ENCODE measurements at places on chromosomes 5 and 9.

GRCh38 chr5:81006947-81007636 is 46.9 kb downstream of the RASGRF2 start:
- peak; percentile 16 for DNase-seq

GRCh38 chr9:2107906-2108451 is 92.8 kb downstream of the SMARCA2 start:
- no peak for DNase-seq

DNA sequence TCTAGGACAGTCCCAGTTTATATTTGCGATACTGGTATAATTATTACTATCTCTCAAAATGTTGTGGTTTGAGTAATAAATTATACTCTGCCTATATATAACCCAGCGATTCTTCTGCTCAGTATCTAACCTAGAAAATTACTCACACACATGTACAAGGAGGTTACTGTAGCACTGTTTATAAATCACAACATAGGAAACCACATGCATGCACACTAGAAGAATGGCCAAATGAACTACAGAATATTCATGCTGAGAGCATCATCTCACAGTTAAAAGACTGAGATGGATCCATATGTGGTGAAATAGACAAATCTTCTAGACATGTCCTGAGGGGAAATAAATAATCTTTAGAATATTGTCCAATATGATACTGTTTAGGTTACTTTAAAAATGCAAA is 62.1 kb downstream of the INSYN2B start:
- DNase-seq: no peak

GRCh38 chr9:124698265-124698664 is 72.8 kb downstream of the NR6A1 start:
- no peak for DNase-seq

DNA sequence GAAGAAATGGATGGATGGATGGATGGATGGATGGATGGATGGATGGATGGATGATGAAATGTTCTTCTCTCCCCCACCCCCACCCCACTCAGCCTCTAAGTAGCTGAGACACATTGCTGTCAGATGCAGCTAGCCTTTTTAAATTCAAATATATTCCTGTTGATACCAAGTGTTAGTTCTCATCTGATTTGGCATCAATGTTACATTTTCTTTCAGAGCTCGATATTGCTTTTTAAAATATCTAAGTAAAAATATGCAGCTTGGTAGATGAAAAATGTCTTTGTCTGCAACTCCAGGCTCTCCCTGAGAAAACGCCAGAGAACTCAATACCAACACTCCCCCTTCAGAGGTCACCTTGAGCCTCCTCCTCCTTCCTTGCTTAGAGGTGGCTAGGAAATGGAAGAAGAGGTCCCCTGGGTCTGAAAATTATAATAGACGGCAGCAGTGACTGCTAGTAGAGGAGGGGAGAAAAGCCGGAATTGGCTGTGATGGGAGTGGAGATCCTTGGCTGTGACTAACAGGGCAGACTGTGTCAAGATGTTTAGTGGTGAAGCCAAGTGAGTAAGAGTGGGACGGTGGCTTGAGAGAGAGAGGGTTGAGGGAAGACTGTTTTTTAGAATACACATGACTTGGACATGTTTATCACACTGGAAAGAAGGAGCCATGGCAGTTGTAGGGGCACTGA is 156.0 kb downstream of the ZNF462 start:
- DNase-seq: no peak

DNA sequence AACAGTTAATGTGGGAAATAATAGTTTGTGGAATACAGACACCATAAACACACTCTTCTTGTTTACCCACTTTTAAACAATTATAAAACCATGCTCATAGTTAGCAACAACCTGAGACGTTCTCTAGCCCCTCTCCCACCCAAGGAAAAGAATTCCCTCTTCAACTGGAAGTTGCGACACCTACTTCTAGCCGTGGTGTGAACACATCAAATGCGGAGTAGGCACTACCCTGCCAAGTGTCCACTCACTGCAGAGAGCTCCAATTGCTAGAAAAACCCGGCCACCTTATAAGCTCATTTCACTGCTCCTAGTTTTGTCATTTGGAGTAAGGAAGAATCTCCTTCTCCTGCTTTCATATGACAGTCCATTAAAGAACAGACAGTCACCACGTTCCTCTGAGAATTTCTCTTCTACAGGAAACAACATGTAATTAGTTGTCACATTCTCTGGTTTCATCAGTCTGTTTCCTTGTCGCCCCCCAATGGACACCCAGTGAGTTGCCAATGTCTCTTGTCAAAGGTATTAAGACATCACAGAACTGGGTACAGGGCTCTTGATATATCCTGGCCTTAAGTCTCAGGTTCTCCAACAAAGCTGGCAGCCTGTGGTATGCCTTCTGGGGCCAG is 47.3 kb downstream of the PRLR start:
- no peak for DNase-seq

DNA sequence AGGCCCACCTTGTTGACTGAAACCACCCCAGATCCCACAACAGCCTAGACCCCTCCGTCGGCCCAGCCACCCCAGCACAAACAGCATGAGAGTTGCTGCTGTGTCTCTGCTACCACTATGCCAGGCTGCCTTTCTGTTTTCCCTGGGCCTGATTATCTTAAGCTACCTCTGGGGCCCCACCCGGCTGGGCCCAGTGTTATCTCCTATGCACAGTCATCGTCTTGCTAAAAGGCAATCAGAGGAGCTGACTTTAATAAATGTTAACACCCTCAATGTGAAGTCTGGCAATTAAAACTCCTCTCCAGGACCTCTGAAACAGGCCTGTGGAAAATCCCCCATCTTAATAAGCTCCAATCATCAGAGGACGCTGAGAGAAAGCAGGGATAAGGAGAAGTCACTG is 144.9 kb downstream of the FAM114A2 start:
- no peak for DNase-seq

GRCh38 chr5:40046792-40047191 is 622.0 kb upstream of the DAB2 start:
- no peak for DNase-seq

- DNase-seq: no peak
Observed at GRCh38 chr9:135147474-135147805, 60.0 kb downstream of the OLFM1 start.

GRCh38 chr5:110371011-110371724 is 355.3 kb downstream of the TMEM232 start:
- DNase-seq: no peak

- DNase-seq: no peak
Observed at GRCh38 chr5:89273289-89273688, 390.3 kb upstream of the MEF2C start.

Data from stimulated activated CD8-positive, alpha-beta memory T cell treated with anti-CD3 and anti-CD28 coated beads, Interleukin-4, amount 100 ng/mL, for 1 hour (primary cell).